ENCODE measurements at places on chromosomes 1 and 21.

- DNase-seq, result no peak
These were observed 167.4 kb upstream of the PRMT6 start for GRCh38 chr1:106889059-106889458.

DNA sequence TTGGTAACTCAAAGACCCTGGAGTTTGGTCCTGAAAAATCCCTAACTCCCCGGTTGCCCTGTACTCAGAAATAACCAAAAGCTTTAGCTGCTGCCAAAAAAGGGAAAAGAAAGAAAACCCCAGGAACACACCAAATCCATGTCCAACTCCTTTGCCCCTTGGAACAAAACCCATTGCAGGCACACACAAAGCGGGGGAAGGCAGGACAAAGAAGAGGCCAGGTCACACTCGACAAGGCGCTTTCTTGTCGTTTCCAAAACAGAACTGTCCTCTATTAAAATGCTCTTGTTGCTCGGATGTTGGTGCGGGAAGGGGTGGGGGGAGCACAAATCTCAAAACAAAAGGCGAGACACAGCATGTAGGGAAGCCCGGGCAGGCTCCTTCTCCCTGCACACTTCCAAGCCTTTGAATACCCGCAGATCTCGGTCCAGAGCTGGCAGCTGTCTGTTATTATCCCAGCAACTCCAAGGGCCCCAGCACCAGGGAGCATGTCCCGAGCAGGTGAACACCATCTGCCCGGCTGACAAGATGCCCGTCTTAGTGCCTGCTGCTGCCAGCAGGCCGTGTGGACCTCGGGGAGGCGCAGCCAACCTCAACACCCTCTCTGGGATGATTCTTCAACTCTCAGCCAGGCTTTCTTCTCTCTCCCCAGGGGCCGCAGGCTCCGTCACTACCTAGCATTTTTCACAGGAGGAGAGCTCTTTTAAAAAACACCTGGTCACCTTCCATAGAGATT lies 96.4 kb downstream of the SSBP3 start:
- no peak for DNase-seq

DNA sequence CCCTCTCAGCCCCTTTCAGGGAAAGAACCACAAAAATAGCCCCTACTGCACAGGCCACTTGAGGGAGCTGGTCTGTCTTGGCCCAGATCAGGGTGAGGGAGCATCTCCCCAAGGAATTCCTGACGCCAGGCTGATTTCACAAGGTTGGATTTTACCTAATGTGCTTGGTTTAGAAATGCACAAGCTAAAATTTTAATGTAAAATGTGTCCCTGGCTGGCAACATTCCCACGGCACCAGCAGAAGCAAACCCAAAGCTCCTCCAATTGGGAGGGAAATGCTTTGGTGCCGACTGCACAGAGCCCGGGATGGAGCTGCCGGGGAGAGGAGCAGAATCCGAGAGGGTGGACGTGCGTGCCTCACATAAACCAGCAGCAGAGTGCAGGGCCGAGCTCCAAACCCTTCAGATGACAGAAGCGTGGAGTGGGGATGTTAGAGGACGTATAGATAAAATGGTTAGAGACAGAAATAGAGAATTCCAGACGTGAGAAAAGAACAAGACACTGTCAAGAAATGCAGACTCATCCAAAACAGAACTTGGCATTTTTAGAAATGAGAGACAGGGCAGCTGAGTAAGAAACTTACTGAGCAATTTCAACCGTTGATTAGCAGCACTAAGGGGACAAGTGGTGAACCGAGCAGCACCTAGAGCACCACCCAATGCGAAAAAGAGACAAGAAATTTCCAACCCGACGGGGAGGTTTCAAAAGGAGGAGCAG lies 41.6 kb upstream of the TMEM52 start:
- no peak for DNase-seq

DNA sequence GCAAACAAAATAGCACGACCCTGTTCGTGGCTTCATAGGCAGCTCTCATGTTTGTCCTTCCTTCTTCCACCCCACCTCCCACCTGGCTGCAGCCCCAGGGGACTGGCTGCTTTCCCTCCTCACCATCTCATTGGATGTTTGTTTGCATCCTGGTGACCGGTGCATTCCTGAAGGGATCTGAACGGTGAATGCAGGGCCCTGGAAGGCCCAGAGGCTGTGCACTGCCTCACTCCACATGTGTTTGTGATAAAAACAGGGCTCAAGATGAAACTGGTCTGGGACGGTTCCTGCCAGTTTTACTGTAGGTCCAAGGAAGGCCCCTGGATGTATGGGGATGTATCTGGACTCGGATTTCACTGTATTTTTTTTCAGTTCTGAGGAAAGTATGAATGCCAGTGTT lies 42.8 kb downstream of the CNN3 start:
- DNase-seq, result no peak

DNA sequence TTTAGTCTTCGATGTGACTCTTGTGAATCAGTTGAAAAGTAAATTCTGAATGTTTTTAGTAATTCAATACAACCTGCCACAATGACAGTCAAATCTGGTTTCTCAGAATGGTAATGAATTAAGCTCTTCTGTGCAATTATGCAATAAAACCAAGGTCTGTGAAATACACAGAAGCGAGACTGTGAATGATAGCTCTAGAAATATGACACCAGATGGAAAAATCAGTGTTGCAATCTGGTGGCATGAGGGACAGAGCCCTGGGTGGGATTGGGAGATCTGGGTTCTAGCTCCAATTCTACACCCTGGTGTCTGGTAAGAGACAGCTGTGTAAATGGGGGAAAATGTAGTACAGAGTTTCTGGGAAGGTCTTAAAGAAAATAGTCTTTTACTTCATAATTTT lies 586.4 kb upstream of the ZRANB2 start:
- no peak for DNase-seq

DNA sequence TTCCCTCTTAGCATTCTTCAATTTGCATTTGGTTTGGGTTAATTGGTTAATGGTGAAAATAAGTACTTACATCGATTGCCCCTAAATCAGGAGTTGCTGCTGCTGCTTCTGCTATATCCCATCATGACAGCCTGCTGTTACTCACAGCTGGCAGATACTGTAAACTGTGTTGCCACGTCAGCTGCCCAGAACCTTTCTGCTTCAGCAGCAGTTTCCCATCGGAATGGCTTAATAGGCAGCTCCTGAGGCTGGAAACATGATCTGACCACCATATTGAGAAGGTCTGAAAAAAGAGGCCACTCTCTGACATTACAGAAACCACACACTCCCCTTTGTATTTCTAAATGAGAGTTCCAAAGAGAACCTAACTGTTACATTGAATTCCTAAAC lies 14.3 kb upstream of the SEC16B start:
- DNase-seq, result no peak

DNA sequence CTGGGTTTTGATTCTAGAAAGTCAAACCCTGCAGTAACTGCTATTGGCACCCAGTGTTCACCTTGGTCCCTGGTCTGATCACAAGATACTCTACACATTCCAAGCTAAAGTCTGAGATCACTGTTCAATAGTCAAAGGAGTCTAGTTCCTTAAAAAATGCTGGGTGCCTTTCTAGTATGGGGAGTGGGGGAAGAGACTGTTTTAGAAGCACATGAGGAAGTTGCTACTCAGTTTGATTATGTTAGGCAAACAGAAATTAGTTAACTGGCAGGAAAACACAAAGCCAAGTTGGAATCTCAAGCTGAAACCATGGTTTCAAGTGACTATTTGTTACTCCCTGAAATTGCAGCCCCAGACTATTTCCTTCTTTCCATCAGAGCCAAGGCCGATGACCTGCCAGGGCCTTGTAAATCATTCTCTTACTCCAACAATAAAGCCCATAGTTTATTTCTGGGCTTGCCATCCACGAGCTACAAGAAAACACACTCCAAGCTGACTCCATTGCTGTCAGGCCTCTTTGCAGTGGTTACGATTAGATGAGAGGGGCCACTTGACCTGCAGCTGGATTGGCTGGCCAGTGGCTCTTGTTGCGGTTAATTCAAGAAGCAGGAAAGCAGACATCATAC lies 21.1 kb upstream of the VTCN1 start:
- DNase-seq, result no peak

GRCh38 chr1:112298558-112298957 lies 97.5 kb upstream of the CTTNBP2NL start:
- DNase-seq, result no peak

DNA sequence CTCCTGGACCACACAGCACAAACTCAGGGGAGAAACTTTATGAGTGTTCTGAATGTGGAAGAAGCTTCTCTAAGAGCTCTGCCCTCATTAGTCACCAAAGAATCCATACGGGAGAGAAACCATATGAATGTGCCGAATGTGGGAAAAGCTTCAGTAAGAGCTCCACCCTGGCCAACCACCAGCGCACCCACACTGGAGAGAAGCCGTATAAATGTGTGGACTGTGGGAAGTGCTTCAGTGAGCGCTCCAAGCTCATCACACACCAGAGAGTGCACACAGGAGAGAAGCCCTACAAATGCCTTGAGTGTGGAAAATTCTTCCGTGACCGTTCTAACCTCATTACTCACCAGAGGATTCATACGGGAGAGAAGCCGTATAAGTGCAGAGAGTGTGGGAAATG lies 22.5 kb downstream of the ZSCAN20 start:
- DNase-seq, result no peak

DNA sequence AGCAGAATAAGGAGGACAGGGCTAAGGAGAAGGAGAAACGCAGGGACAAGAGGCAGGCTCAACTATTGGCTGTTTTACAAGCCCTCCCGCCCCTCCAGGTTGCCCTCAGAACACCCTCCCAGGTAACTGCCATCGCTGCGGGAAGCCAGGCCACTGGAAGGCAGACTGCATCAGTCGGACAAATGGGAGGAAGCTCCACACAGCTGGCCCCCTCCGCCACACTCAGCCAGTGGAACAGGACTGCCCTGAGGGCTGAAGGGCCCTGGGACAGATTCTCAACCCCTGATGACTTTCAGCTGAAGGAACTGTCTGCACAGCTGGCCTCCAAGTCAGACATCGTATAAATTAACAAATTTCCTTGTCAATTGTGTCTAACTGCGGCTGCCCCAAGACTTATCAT lies 21.8 kb downstream of the LRRC3 start:
- no peak for DNase-seq

- DNase-seq, result no peak
These were observed 14.9 kb downstream of the PRDM2 start for GRCh38 chr1:13714851-13715250.

DNA sequence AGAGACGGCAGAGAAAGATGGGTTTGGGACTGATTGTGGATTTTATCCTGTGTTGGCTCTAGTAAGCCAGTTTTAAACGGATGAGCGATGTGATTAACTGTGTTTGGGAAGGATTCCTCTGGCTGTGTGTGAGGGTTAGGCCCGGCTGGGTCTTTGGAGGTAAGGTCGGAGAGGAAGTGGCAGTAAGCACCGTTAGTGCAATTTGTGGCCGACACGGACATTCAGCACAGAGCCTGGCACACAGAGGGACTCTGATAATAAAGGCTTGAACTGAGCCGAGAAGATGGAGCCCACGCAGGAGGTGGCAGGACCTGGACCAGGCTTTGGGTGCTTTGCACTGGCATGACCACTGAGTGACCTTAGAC lies 1.3 kb downstream of the MTFR1L start:
- DNase-seq, result no peak

DNA sequence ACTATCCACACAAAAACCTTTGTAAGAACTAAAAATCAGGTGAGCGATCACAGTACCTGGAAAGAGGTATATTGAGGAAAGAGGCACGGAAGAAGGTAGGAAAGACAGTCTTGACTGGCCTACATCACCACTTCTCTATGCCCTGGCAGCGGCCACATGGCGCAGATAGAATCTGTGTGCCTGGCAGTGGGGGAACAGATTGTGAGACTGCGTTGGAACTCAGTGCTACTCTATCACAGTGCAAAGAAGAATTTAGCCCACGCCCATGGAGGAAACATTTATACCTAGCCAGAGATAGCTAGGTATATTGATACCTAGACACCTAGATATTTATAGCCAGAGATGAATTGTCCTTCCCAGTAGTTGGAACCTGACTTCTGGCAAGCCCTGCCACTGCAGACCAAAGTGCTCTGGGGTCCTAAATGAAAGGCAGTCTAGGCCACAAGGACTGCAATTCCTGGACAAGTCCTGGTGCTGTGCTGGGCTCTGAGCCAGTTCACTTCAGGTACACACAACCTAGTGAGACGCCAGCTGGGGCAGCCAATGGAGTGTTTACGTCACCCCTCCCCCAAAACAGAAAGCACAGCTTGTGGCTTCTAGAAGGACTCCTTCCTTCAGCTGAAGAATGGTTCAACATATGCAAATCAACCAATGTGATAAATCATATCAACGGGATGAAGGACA lies 51.9 kb downstream of the DHX9 start:
- no peak for DNase-seq

DNA sequence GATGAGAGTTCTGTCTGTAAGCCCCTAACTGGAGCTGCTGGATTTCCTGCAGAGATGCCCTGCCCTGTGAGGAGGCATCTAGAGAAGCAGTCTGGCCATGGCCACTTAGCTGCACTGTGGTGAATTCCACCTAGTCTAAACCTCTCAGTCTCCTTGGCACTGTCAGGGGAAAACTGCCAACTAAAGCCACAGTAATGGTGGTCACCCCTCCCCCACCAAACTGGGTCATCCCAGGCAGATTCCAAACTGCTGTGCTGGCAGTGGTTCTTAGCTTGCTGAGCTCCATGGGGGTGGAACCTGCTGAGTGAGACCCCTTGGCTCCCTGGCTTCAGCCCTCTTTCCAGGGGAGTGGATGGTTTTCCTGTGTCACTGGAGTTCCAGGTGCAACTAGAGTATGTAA lies 740.6 kb downstream of the RWDD3 start:
- DNase-seq, result no peak

DNA sequence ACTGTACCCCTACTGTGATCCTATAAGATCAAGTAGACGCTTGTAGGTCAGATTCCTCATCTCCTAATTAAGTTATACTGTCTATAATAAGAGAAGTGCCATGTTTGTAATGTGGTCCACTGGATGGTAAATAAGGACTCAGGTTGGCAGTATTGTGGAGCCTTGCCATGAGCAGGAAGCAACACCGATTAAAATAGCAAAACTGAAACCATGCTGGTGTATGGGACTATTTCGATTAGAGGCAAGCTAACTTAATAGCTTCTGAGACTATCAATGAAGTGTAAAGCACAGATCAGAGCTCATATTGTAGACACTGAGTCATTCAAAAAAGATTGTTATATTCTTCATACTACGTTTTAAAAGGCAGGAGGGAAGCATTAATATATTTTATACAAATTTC lies 348.8 kb downstream of the HHAT start:
- no peak for DNase-seq

All from central memory CD4-positive, alpha-beta T cell (primary cell).